ENCODE measurements at places on chromosomes 3 and 15. TPM values are rescaled to one million over a fixed set of nuclear protein-coding genes. Genes with fewer than 3 reads are reported as not detected.
A peak's percentile ranks its signal among the peaks of the same experiment; 100 is the strongest.

GRCh38 chr3:188150982-188151381 is 3.0 kb upstream of the LPP start:
- no peaks in the 10 kb centered on the region for H3K36me3 ChIP-seq
- no peak for DNase-seq
- no peak overlapping the region for H3K4me3 ChIP-seq
- peaks cover 42% of the 10 kb centered on the region for H3K4me1 ChIP-seq
- no peaks in the 10 kb centered on the region for H3K27me3 ChIP-seq

DNA sequence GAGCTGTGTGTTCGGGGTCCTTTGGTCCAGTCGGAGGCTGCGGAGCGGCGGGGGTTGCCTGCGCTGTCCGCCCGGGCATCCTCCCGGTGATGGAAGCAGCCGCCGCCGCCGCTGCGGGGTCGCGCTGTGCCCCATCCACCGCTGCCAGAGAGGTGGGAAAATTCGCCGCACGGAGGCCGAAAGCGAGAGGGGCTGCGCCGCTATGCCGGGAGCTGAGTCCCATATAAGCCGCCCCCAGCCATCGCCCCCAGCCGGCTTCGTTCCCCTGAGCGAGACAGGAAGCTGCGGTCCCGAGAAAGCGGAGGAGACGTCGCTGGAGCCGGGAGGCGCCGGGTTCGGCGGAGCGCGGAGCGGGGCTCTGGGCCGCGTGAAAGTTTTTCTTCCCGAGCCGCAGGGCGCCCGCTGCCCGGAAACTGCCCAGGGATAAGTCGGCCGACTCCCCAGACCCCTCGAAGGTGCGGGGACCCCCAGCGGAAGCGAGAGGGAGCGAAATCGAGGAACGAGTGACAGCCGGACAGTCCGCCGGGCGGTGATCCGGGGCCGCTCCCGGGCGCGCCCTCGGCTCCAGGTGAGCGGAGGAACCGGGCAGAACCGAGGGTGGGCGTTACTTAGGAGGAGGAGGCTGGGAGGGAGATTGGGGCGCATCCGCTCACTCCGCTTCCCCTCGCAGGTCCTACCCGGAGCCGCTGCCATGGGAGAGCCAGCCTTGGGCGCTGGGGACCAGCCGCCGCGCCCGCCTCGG is 574 bp downstream of the CHST2 start:
- peak; percentile 54 for DNase-seq
- H3K4me1 ChIP-seq: peaks cover 37% of the 10 kb centered on the region
- H3K27ac ChIP-seq: peak overlapping the region; percentile 71
- H3K4me3 ChIP-seq: peak overlapping the region; percentile 65

GRCh38 chr3:101902041-101902440 is 52.7 kb downstream of the NFKBIZ start:
- H3K36me3 ChIP-seq: no peaks in the 10 kb centered on the region
- no peaks in the 10 kb centered on the region for H3K27me3 ChIP-seq
- no peak for DNase-seq
- H3K4me3 ChIP-seq: no peak overlapping the region

DNA sequence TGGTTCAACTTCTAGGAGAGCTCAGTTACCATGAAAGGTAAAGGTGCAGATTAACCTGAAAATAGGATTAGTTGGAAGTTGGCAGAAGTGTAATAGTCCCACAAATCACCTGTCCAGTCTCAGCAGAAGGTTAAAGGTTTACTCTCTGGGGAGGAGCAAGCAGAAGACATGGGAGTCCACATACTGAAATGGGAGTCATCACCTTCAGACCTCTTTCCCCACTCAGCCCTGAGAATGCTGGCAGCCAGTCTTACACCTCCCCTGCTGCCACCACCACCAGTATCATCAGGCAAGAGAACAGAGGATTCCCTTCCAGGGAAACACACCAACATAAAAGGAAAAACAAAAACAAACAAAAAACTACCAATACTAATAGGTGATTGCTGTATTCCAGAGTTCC is 13.8 kb upstream of the PLA2G4D start:
- H3K27me3 ChIP-seq: no peaks in the 10 kb centered on the region
- H3K36me3 ChIP-seq: no peaks in the 10 kb centered on the region
- DNase-seq: no peak
- no peaks in the 10 kb centered on the region for H3K4me1 ChIP-seq
- H3K4me3 ChIP-seq: no peak overlapping the region

- no peak overlapping the region for H3K4me3 ChIP-seq
- peaks cover 37% of the 10 kb centered on the region for H3K4me1 ChIP-seq
- no peaks in the 10 kb centered on the region for H3K27me3 ChIP-seq
Observed at GRCh38 chr3:195438371-195438770, 4.4 kb downstream of the ACAP2 start.

GRCh38 chr15:38154255-38154654 is 98.4 kb upstream of the SPRED1 start:
- no peak for DNase-seq
- H3K36me3 ChIP-seq: no peaks in the 10 kb centered on the region
- no peak overlapping the region for H3K27ac ChIP-seq
- no peak overlapping the region for H3K4me3 ChIP-seq

DNA sequence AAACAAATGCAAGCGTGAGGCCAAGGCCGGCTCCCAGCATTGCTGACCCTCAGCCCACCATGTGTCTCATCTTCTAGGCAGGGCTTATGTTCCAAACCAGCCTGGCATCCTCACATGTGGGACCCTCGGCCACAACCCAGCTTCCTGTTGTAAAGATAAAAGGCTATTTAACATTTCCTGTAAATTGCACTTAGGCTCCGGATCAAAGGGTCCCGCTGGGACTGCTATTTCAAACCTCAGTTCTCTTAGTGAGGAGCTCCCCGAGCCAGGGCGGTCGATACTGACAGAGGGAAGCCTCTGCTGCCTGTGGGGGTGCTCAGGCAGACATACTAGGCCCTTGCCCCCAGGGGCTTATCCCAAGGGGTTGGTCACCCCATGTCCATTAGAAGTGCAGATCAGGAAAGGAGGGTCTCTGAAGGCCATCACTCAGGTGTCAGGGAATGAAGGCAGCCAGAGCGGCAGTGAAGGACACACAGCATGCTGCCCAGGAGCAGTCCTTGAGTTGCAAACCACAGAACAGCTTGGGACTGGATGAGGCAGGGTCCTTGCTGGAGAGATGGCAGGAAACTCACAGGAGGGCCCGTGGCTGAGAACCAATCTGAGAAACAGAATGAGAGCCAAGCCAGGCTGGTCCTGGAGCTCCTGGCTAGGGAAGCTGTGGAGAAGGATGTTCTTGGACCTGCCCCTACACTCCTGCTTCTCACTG is 239.9 kb downstream of the TLE3 start:
- no peak overlapping the region for H3K4me3 ChIP-seq
- no peak for DNase-seq
- H3K4me1 ChIP-seq: no peaks in the 10 kb centered on the region
- no peaks in the 10 kb centered on the region for H3K27me3 ChIP-seq

Gene TAGLN3
- total RNA-seq: 5.3 TPM

Gene CPLX3
- total RNA-seq: not detected

Gene CSPG5
- 3.8 TPM for total RNA-seq

Gene BUB1B
- total RNA-seq: 4.1 TPM

Data from stomach (tissue), 19 donors.